ENCODE measurements at places on chromosomes 1 and 21.

DNA sequence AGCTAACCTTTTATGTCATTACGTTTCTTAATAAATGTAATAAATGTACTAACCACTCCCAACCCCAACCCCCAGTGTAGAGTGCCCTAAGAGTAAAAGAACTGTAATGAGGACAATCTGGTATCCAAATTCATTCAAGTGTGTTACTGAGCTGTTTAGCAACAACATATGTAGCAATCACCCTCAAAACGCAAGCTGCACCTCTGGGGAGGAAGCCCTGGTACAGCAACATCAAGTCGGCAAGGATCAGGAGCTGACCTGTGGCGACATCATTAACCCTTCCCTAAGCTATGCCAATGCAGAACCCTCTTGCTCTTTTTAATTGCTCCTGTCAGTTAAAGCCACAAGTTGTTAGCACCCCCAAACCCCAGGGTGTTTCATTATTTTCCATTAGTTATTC, 47.1 kb downstream of the STX6 start:
- DNase-seq: no peak

GRCh38 chr1:1085171-1085841, 11.2 kb upstream of the RNF223 start:
- DNase-seq: no peak

GRCh38 chr1:94832931-94833585, 12.9 kb downstream of the SLC44A3 start:
- no peak for DNase-seq

DNA sequence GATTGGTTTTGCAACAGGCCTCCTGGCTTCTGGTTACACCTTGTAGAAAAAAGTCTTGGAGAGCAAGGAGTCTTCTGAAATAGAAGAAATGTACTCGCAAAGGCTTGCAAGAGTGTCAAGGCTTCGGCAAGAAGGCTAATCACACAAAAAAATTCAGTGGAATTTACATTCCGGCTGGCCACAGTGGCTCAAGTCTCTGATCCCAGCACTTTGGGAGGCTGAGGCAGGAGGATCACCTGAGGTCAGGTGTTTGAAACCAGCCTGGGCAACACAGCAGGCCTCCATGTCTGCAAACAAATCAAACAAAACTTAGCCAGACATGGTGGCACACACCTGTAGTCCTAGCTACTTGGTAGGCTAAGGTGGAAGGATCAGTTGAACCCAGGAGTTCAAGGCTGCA, 7.7 kb upstream of the DOP1B start:
- no peak for DNase-seq

- DNase-seq: no peak
Measured at GRCh38 chr1:98371764-98372163, 289.8 kb upstream of the SNX7 start.

- no peak for DNase-seq
Measured at GRCh38 chr1:85289207-85289847, 12.9 kb upstream of the BCL10 start.

GRCh38 chr1:24644100-24644384, 940 bp downstream of the SRRM1 start:
- no peak for DNase-seq

- DNase-seq: peak; percentile 39
Measured at GRCh38 chr1:206982216-206982615, 12.0 kb upstream of the FCAMR start.

DNA sequence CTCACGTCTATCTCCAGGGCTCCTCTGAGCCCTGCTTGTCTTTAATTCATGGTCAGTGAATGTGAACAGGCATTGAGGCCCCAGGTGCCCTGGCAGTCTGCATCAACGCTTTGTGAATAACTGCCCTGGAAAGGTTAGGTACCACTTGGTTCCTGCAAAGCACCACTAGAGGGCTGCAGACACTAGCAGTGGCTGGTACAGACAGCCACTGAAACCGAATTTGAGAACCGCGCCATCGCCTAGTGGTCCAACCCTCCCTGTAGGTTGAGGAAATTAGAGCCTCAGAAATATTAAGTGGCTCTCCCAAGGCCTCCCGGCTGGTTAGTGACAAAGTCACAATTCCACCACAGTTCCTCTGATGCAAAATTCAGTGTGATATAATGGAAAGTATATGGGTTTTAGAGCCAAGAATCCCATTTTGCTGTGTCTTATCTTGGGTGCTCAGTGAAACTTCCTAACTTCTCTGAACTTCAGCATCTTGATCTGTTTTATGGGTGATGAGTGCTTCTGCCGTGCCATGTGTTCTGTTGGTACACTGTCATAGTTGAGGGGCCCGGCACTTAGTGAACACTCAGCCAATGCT, 46.2 kb upstream of the BCL9 start:
- DNase-seq: no peak

DNA sequence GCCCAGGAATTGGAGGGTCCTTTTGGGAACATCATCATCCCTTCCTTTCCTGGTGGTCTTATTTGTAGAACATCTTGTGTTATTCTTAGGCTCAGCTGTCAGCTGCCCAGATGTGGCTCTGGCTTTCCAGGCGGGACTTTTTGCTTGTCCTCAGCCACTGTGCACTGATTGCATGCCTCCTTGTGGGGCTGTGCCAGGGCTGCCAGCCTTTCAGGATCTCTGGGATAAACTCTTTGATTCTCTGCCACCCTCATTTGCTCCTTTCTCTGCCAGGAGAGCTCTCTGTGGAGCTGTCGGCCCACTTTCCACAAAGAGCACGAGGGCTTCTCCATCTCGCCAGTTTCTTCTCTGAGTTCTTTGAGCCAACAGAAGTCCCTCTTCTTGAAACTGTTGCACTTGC, 63.1 kb downstream of the PTPRU start:
- DNase-seq: no peak

- no peak for DNase-seq
Measured at GRCh38 chr1:160101717-160102522, 3.5 kb upstream of the IGSF8 start.

GRCh38 chr1:239914751-239915231, 176.9 kb upstream of the FMN2 start:
- no peak for DNase-seq

- no peak for DNase-seq
Measured at GRCh38 chr1:224454402-224455055, 19.9 kb upstream of the WDR26 start.

DNA sequence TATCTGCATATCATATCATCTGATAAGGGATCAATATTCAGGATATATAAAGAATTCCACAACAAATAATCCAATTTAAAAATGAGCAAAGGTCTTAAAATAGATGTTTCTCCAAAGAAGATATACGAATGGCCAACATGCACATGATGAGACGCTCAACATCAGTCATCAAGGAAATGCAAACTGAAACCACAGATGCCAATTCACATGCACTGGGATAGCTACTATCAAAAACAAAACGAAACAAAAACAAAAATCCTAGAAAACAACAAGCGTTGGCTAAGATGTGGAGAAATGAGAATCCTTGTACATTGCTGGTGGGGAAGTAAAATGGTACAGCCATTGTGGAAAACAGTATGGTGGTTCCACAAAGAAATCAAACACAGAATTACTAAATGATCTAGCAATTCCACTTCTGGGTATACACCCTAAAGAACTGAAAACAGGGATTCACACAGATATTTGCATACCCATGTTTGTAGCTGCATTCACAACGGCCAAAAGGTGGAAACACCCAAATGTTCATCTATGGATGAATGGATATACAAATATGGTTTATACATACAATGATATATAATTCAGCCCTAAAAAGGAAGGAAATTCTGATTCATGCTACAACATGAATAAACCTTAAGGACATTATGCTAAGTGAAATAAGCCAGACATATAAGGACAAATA, 79.4 kb downstream of the PCSK9 start:
- DNase-seq: no peak

- no peak for DNase-seq
Measured at GRCh38 chr1:183029591-183030000, 6.4 kb downstream of the LAMC1 start.

DNA sequence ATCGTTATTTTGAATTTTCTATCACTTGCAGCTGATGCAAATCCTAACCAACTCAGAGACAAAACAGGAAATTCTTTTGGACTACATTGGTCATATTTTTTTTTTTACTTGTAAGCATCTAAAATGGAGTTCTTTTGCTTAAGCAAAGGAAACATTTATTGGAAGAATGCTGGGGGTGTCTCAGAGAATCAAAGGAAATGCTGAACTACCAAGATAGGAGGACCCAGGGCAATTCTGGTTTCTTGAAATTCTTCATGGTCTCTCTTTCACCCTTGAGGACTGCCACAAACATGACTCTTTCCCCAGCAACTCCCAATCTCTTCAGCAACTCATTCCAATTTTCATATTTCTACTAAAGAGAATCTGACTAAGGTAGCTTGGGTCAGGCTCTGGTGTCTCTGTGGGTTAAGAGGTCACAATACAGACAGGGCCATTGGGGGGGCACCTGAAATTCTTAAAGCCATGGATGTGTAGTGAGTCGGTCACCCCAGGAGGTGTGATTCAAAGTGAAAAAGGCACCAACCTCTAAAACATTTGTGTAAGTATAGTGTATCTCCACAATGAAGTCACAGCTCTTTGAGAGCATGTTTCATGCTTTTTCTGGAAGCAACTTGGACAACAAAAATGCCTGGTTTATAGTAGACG, 171.1 kb upstream of the FGGY start:
- no peak for DNase-seq

DNA sequence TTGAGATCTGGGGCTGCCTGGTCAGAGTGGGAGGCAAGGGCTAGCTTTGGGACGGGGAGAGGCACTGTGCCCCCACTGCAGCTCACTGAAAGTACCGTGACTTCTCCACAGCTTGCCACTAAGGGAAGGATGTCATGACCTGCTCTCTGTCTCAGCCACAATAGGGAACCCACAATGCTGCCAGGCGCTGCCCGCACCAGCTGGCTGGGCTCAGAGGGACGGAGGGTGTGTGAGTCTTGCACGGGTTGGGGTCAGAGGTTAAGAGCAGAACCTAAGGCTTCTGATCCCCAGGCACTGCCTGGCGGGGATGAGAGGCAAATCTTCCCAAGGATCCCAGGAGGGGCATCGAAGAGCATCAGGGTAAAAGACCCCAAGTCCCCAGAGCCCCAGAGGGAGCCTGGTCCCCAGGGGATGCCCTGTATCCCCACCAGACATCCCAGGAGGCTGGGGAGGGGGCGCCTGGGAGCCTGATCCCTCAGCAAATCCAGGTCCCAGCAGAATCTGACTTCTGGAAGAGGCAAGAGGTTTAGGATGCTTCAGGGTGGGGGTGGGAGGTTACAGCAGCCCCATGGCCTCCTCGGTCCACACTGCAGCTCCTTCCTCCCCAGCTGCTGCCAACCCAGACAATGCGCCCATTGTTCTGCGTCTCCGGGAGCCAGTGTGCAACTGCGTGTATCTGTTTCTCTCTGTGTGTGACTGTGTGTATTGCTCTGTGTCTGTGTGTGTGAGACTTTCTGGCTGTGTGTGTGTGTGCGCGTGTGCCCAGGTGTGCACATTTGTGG, 2.0 kb upstream of the MARCKSL1 start:
- peak; percentile 89 for DNase-seq

DNA sequence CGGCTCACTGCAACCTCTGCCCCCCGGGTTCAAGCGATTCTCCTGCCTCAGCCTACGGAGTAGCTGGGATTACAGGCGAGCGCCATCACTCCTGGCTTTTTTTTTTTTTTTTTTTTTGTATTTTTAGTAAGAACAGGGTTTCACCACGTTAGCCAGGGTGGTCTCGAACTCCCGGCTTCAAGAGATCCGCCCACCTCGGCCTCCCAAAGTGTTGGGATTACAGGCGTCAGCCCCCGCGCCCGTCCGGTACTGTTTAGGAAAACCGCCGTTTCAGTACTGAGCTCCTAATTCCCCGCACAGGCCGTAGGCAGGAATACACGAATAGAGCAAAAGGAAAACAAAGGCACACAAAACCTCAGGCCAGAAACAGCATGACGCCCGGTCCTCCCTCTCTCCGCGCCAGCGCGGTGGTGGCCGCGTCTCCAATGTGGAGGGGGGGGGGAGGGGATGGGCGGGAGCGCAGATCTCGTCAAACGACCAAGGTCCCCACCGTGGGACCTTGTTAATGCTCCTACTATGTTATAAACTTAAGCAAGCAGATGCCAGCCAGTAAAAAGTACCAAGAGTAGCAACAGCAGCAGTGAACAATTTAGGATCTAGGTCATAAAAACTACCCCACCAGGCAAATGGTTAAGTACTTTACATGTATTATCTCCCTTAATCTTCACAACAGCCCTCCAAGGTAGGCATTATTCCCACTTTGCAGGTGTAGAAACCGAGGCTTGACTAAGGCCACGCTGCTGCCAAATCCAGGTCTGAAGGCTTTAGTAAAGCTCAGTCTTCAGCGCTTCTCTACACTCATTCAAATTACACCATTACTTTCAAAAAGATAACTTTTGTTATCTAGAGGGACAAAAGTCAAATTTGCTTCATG, 648 bp upstream of the ADAR start:
- DNase-seq: peak; percentile 42
